ENCODE measurements at places on chromosomes 5 and 9.
A peak's percentile ranks its signal among the peaks of the same experiment; 100 is the strongest.

DNA sequence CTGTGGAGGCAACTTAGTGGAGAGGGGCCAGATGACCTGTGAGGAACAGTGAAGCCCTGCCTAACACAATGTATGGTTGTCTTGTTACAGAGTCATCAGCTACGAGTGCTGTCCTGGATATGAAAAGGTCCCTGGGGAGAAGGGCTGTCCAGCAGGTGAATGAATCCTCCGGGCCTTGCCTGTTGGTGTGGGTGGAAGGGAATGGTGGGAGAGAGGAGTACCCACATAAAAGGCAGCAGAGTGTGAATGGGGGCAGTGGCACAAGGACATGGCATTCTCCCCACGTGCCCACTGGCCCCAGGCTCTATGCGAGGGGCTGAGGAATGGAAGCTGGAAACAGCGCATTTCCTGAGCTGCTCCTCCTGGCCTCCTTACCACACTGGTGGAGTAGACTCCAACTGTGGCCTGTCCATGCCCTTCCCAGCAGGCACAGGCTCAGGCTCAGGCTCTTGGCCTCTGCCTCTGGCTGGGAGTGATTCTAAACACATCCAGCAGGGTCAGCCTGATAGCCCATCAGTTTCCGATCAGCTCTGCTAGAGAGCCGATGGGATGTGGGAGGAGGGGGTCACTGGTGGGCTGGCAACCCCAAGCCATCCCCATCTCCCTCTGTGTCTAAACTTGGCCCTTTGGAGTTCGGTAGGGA is 15.3 kb downstream of the TGFBI start:
- no peak for DNase-seq

DNA sequence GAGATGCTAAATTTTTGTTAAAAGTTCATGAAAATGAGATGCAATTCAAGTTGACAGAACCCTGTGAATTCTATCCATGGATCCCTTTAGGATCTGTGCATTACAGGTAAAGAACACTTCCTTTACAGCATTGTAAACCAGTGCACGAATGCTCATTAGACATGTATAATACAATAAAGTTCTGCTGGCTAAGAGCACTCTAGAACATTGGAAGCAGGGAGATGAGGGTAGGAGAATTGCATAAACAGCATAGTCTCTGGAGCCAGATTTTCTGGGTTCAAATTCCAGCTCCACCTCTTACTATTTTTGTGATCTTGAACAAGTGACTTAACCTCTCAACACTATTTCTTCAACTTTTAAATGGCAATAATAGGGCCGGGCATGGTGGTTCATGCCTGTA is 300.2 kb downstream of the NTRK2 start:
- no peak for DNase-seq

GRCh38 chr9:1916655-1917054 is 98.5 kb upstream of the SMARCA2 start:
- no peak for DNase-seq

GRCh38 chr5:147708708-147709107 is 73.8 kb downstream of the JAKMIP2 start:
- no peak for DNase-seq

- no peak for DNase-seq
These were observed 23.9 kb downstream of the SLC36A1 start for GRCh38 chr5:151471276-151471675.

DNA sequence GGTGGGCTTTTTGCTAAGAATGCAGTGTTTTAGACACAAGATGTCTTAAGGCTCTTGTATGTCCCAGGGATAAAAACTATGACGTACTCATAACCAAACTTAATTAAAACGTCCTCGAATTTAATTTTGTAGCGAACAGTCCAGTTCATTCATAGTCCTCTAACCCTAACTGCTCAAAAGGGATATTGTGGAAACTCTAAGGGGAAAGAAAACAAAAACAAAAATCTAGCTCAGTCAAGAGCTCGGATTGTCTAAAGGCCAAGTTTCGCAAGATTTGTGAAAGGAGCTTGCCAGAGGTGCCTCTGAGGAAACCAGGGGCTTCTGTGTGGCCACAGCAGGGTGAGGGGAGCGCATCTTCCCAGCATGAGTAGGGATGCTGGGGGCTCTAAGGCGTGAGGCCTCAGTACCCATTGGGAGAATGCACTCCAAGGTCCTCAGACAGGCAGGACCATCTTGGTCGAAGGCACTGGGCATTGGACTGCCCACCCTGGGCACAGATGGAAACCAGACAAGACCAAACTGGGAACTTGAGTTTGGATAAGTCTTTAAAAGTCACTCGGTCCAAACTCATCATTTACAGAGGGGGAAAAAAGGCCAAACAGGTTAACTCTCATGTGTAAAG is 71.8 kb downstream of the PRRT1B start:
- DNase-seq: no peak

DNA sequence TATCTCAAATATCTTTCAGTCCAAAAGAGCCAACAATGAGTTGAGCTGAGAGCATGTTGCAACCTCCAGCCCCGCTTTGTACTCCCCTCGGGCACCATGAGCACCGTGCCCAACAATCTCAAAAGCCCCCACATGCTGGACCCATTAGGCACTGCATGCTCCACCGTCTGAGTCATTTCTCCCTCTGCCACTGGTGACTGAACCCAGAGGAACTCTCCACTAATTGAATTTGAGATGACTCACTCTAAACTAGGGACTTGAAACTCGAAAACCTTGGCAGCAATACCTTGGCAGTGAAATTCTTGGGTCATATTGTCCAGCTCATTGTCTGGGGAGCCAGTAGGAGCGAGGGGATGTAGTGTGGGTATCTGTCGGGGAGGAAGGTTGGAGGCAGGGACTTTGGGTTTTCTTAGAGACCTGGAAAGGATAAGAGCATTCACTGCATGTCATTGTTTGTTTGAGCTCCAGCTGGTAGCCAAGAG is 49.9 kb upstream of the SLIT3 start:
- peak; percentile 97 for DNase-seq

- no peak for DNase-seq
These were observed 7.7 kb downstream of the IL4 start for GRCh38 chr5:132681476-132681831.

DNA sequence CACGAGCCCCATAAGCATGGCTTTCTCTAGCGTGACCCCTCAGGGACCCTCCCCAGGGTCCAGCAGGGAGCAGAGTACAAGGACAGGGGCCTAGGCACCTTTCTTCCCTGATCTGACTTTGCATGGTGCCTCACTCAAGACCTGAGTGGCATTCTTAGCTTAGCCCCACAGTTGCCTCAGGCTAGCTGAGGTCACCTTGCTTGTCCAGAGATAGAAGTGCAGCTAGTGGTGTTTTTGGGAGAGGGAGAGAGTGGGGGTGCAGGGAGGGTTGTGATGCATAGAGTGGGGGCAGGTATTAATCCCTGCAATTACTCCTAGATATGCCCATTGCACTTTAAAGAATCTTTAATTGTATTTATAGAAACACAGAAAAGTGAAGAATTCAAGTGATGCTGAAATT is 8.4 kb upstream of the TRIO start:
- DNase-seq: no peak

DNA sequence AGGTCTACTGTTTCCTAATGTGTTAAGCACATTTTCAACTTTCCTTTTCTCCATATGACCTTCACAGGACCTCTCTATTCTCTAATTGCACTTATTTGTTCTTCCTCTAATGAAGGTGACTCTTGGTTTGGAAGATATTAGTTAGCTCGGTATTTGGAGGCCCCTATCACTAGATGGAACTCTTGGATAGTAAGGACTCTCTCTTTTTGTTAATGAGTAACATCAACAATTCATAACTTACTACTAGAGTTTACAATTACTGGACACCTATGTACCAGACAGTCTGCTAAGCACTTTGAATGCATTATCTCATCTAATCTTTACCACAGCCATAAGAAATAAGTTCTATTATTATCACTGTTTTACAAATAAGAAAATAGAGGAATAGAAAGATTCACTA is 23.4 kb upstream of the PAM start:
- no peak for DNase-seq

DNA sequence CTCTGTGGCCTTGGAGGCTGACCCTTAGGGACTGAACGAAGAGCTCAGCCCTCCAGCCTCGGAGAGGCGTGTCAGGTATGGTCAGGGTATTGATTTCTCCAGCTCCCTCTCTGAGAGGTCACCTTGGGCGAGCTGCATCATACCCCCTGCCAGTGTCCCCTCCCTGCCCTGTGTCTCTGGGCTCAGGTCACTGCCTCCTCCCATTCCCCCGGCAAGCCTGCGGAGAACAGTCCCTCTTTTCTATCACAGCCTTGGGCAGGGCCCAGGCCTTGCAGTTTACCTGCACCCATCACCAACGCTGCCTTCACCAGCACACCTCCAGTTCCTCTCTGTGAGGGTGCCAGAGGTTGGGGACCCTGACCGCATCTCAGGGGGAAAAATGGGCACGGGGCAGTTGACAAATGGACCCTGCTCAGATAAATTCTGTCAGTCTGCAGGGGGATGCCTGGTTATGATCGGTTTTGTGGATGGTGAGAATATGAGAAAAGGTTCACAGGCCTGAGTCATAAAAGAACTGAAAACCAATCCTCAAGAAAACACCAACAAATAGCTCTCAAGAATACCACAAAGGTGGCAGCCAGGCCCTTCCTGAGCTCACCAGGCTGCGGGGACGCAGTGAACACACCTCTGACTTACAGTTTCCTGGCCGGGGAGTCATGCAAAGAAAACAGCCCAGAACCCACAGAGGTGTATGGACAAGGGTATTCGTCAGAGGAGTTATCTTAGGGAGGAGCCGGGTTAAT is 24.7 kb upstream of the RXRA start:
- no peak for DNase-seq

GRCh38 chr5:89573345-89573744 is 690.4 kb upstream of the MEF2C start:
- no peak for DNase-seq

GRCh38 chr9:124120272-124120671 is 108.7 kb downstream of the LHX2 start:
- no peak for DNase-seq

DNA sequence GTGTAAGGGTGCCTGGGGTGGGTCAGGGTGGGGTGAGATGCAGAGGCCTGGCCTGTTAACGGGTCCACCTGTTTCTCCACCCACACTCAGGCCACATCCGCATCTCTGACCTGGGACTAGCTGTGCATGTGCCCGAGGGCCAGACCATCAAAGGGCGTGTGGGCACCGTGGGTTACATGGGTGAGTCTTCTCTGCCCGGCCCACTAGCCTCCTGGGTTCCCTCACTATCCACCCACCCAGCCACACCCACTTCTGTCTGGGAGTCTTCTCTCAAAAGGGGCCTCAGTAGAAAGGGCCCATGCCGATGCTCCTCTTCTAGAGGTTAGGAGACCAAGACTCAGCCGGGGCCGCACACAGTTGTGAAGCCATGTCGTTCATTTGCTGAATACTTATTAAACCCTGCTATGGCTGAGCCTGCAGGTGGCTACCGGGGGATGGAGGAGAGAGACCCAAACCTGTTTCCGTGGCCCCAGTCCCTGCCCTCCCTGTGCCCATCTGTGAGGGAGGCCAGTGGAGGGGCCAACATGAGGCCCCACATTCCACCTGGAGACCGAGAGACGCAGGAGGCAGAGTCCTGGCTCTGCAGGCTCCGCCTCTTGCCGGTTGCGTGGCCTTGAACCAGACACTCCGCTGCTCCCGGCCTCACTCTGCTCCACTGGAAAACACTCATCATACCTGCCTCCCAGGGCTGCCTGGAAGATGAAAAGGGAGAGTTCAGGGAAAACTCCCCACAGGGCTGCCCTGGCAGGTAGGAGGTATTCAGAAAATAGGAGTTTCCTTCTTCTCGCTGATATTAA is 8.7 kb downstream of the GRK6 start:
- DNase-seq: no peak

DNA sequence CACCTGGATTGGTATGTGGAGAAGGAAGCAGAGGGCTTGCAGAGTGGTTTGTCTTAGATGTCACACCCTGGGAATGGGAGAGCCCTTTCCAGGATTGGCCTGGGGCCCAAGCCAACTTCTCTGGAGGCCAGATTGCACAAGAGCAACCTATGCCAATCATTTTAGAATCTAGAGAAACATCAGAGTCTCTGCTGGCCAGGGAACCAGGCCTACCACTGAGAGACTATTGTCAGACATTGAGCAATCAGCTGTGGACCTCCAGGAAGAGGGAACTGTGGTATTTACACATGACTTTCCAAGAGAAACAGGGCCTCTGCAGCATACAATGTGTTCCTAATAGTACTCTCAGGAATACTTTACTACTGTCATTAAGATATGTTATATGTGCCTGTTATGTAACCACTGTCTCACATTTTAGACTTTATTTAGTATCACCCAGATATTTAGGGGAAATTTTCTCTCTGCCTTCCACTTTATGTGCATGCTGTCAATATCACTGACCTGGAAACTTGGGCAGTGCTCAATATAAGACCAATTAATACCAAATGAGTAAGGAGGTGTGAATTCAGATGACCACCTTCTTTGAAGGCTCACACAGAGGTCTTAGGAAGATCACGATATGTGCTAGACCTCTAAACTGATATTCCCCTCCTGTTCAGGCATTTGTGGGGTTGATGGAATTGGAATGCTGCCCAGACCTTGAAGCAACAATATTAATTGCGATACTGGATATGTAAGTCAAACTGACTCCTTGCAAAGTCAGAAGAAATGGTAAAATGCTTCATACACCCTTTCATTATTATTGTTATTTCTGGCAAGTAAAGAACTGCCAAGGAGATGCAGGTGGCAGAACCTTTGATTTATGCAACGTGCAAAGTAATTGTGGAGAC is 20.5 kb upstream of the CCL28 start:
- peak; percentile 86 for DNase-seq

DNA sequence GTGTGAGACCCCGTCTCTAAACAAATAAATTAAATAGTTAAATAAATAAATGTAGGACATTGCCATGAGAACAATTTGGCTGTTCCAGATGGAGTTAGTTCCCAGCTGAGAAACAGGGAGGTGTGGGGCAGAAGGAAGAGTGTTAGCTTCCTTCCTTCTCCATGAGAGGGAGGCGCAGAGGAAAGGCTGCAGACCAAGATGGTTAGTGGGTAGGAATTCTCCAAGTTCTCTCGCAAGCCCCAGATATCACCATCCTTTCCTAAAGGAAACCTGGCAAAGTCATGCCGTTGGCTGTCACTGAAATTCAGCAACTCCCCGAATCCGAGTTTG is 33.1 kb upstream of the RAB14 start:
- DNase-seq: peak; percentile 58

DNA sequence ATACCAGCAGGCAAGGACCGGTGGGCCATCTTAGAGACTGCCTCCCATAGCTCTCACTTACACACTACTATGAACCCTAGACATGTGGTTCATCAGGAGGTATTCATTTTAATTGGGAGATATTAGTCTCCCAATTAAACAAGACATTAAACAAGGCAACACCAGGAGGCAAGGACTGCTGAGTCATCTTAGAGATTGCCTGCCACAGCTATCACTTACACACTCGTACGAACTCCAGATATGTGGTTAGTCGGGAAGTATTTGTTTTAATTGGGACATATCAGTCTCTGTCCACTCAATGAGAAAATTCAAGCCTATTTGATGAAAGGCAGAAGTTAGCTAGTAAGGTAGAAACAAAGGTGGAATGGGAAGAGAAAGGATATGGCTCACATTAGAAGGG is 343.9 kb downstream of the NFIB start:
- DNase-seq: no peak

- no peak for DNase-seq
These were observed 19.3 kb downstream of the BICD2 start for GRCh38 chr9:92745331-92745730.

All from astrocyte of the spinal cord (primary cell).